ENCODE measurements at places on chromosomes 4 and X.
A peak's percentile ranks its signal among the peaks of the same experiment; 100 is the strongest.

DNA sequence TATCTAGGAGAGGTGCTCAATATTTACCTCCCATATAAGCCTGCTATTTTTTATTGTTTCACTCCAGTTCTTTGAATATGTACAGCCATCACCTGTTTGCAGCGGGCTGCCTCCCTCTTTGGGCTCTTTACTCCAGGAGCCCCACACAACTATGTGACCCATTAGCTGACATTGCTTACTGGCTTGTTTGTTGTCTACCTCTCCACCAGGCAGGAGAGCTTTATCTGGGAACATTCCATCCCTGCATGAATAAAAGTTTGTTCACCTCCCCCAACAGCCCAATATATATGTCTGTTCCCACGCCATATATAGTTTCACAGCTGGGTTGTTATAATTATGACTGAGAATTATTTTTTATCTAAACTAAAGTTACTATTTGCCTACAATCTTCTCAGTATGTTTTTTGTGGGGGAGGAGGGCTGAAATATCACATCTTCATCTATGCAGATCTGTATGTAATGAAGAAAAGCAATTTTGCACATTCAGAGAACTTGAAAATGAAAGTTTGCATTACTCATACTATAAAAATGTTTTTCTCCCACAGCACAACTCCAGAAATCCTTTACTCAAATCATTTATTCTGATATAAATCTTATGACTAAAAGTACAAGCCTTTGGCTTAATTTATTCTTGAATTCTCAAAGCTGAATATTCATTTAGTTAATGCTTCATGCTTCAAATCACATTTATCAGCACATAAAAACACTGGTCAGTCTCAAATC, 61.2 kb upstream of the DAPP1 start:
- no peak for DNase-seq

DNA sequence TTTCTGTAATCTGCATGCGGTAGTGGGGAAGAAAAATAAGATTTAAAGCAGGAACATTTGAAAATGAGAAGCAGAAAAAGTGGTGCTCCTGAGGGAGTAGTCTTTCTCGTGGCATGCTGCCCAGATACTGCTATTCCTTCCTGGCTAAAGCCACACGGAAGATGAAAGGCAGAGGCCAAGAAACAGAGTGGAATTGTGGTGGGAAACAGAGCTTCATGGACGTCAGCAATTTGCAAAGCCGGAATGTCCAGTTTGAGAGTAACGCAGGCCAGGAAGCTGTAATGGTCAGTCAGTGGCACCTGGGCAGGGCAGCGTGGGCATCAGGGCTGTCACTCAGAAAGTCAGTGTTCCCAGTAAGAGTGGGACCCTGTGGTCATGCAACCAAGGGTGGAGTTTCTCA, 63.7 kb upstream of the FMR1 start:
- DNase-seq = no peak

DNA sequence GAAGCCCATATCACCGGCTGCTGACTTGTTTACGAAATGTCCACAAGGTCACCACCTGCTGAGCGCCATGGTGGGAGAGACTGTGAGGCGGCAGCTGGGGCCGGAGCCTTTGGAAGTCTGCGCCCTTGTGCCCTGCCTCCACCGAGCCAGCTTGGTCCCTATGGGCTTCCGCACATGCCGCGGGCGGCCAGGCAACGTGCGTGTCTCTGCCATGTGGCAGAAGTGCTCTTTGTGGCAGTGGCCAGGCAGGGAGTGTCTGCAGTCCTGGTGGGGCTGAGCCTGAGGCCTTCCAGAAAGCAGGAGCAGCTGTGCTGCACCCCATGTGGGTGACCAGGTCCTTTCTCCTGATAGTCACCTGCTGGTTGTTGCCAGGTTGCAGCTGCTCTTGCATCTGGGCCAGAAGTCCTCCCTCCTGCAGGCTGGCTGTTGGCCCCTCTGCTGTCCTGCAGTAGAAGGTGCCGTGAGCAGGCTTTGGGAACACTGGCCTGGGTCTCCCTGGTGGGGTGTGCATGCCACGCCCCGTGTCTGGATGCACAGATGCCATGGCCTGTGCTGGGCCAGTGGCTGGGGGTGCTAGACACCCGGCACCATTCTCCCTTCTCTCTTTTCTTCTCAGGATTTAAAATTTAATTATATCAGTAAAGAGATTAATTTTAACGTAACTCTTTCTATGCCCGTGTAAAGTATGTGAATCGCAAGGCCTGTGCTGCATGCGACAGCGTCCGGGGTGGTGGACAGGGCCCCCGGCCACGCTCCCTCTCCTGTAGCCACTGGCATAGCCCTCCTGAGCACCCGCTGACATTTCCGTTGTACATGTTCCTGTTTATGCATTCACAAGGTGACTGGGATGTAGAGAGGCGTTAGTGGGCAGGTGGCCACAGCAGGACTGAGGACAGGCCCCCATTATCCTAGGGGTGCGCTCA, 8.7 kb upstream of the MSANTD1 start:
- no peak for DNase-seq

DNA sequence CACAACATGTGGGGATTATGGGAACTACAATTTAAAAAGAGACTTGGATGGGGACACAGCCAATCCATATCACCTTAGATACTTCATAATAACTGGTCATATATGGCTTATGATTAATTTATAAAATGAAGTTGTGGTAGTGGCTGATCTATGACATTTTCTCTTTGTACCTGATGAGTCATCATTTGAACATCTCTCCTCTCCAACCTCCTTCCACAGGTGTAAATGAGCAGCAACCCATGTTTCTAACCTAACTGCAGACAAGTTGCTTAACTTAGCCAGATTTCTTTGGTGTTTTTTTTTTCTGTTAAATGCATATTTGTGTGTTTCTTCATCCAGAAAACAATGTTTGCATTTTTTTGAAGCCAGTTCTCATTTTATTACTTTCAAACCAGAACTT, 42.6 kb downstream of the SPANXA2 start:
- no peak for DNase-seq

- no peak for DNase-seq
Observed at GRCh38 chrX:23819385-23820234, 36.6 kb downstream of the SAT1 start.

DNA sequence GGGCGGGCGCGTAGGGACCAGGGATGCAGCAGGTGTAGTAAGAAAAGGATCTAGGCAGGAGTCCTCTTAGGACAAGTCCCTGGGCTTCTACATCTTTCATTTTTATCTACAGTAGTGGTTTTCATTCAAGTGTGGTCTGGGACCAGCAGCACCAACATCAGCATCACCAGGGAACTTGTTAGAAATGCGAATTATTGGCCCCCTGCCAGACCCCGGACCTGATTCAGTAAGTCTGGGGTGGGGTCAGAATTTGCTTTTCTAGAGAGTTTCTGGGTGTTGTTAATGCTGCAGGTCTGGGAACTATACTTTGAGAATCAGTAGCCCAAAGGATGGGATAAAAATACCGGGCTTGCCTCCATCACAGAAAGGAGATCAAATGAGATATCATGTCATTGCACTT, 1.3 kb upstream of the PCYT1B start:
- DNase-seq = no peak

DNA sequence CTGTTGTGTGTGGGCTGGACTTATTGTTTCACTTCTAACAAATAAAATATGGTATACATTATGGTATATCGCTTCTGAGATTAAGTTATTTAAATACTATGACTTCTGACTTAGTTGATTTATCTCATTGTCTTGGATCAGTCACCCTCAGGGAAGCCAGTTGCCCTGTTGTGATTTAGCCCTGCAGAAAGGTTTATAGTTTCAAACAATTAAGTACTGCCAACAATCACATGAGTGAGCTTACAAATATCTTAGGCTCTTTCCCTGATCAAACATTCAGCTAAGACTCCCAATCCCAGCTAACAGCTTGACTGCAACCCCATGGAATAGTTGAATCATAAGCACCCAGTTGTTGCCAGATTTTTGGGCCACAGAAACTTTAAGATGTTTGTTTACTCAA, 85.4 kb downstream of the MAGEC1 start:
- no peak for DNase-seq

- peak; percentile 17 for DNase-seq
Observed at GRCh38 chr4:25223802-25224375, 9.9 kb upstream of the PI4K2B start.
